ENCODE measurements at places on chromosomes 1 and 21.

- H3K4me1 ChIP-seq: peaks cover 47% of the 10 kb centered on the region
- H3K4me3 ChIP-seq: peak overlapping the region; percentile 17
- H3K36me3 ChIP-seq: peaks cover 2% of the 10 kb centered on the region
- DNase-seq: no peak
Observed at GRCh38 chr1:160453443-160453842, 53.1 kb downstream of the VANGL2 start.

- no peak overlapping the region for H3K27ac ChIP-seq
- no peak overlapping the region for H3K4me3 ChIP-seq
- no peaks in the 10 kb centered on the region for H3K27me3 ChIP-seq
- no peak for DNase-seq
Observed at GRCh38 chr1:17924578-17924977, 169.4 kb downstream of the ACTL8 start.

- no peak for DNase-seq
- no peaks in the 10 kb centered on the region for H3K36me3 ChIP-seq
- H3K4me3 ChIP-seq: no peak overlapping the region
- no peaks in the 10 kb centered on the region for H3K4me1 ChIP-seq
- H3K27ac ChIP-seq: no peak overlapping the region
- no peaks in the 10 kb centered on the region for H3K27me3 ChIP-seq
Observed at GRCh38 chr1:216827251-216827650, 104.0 kb upstream of the ESRRG start.

DNA sequence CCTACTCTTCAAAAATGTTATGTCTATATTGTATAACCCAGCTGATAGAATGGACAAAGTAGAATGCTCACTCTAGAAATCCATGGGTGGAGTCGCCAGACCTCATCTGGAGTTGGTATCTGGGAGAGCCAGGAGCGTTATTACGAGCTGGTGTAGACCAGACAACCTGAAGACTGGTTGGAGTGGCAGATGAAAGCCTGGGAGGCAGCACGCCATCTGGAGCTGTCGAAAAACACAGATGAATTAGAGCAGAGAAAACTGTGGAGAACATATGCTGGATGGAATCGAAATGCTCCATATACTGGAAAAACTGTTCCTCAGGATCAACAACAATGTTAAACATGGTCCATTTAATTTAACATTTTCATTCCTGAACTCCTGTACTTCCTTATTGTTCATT, 333.6 kb downstream of the KCTD3 start:
- no peak overlapping the region for H3K27ac ChIP-seq
- H3K4me3 ChIP-seq: no peak overlapping the region
- no peaks in the 10 kb centered on the region for H3K27me3 ChIP-seq
- H3K36me3 ChIP-seq: no peaks in the 10 kb centered on the region

DNA sequence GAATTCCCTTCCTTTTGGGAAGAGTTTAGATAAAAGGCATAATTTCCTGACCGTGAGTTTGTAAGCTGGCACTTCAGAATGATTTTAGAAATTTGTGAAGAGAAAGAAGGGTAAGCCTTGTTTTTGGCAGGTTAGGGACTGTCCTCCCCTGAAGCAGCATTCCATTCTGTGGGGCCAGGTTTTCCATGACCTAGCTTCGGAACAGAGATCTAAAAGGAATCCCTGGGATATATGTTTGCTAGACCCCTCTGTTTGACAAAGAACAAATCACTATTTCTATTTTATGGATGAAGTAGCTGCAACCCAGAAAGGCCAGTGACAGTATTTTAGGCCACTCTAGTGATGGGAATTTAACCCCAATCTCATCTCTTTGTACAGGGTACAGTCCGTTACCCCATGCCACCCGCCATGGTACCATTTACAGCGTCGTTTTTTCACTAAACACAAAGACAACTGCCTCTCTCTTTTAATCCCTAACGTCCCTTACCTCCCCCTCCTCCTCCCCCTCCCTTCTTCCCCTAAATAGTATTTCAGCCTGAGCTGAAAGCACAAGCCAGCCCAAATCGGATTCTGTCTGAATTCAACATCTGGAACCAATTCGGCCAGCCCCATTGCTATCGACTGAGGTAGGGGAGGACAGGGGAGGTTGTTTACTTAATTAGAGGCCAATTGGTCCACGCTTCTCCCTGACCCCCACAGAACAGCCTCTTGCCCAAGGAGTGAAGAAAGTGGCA, 23.4 kb upstream of the IKBKE start:
- peaks cover 1% of the 10 kb centered on the region for H3K4me1 ChIP-seq
- no peaks in the 10 kb centered on the region for H3K27me3 ChIP-seq
- no peak for DNase-seq
- H3K27ac ChIP-seq: no peak overlapping the region
- H3K4me3 ChIP-seq: no peak overlapping the region

- DNase-seq: no peak
- peaks cover 2% of the 10 kb centered on the region for H3K4me1 ChIP-seq
- H3K4me3 ChIP-seq: no peak overlapping the region
- no peaks in the 10 kb centered on the region for H3K27me3 ChIP-seq
- no peaks in the 10 kb centered on the region for H3K36me3 ChIP-seq
Observed at GRCh38 chr1:4488018-4488417, 166.4 kb upstream of the AJAP1 start.

DNA sequence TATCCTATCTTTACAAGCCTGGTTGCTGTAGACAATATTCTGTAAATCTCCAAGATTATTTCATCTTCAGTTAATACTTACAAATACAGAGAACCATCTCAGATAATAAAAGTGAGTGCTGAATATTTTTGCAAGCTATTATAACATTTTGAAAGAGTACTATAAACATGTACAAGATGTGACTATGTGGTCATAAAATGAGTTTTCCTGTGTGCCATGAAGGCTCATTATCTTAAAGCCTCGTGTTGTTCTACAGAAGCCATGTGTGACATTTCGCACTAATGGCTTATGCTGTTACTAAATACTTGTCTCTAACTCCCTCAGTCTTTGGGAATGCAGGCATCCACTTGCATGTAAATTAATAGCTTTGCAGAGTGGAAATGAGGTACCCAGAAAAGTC, 48.3 kb downstream of the SAMSN1 start:
- H3K36me3 ChIP-seq: peaks cover 89% of the 10 kb centered on the region
- no peak for DNase-seq
- H3K4me3 ChIP-seq: no peak overlapping the region
- H3K27ac ChIP-seq: no peak overlapping the region
- H3K27me3 ChIP-seq: no peaks in the 10 kb centered on the region

- peaks cover 14% of the 10 kb centered on the region for H3K4me1 ChIP-seq
- H3K27ac ChIP-seq: no peak overlapping the region
- DNase-seq: no peak
- no peaks in the 10 kb centered on the region for H3K27me3 ChIP-seq
Observed at GRCh38 chr1:92399076-92399475, 87.6 kb downstream of the GFI1 start.
